ENCODE measurements at places on chromosomes 13 and 19.

DNA sequence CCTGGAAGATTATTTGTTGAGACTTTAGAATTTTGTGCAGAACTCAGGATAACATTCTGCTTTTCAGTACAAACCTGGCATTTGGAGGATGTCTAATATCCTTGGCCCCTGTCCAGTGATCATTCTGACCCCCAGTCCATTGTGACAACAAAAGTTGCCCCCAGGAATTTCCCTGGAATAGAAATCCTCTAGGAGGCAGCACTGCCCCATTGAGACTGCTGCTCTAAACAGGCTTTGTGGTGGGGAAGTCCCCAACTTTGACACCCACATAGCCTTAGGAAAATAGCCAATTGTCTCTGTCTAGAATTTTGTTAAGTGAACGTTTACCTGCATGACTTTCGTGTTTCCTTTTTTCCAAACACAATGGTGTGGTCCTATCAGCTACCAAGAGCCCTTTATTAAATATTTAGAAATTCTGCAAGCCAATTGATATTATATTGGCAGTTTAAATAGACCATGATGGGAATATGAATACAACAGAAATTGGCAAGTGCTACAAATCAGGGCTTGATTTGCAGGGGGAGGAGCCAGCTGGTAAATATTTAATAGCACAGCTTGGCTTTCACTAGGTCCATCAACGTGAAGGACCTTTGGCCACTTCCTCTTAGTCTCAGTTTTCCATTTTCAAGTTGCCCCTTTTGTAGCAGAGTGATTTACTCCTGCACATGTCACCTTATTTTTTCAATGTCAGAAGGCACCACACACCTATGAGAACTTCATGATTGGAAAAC, 451.7 kb downstream of the EFNB2 start:
- peak; percentile 65 for DNase-seq

- DNase-seq: no peak
Observed at GRCh38 chr13:113666951-113667701, at the start of gene GRK1. GRK1 (plus strand) TSS chr13:113667219; CDS start chr13:113667387, 168 bp downstream.

GRCh38 chr13:105721016-105721415, 814.4 kb downstream of the EFNB2 start:
- DNase-seq: no peak

GRCh38 chr19:42420055-42420544, 7.1 kb downstream of the LIPE start:
- peak; percentile 63 for DNase-seq

GRCh38 chr13:61148691-61149315, 266.8 kb downstream of the PCDH20 start:
- no peak for DNase-seq

Data from globus pallidus (tissue), 1 donor.